Aorta (tissue), 5 donors: ENCODE measurements at places on chromosomes 6 and 20.

DNA sequence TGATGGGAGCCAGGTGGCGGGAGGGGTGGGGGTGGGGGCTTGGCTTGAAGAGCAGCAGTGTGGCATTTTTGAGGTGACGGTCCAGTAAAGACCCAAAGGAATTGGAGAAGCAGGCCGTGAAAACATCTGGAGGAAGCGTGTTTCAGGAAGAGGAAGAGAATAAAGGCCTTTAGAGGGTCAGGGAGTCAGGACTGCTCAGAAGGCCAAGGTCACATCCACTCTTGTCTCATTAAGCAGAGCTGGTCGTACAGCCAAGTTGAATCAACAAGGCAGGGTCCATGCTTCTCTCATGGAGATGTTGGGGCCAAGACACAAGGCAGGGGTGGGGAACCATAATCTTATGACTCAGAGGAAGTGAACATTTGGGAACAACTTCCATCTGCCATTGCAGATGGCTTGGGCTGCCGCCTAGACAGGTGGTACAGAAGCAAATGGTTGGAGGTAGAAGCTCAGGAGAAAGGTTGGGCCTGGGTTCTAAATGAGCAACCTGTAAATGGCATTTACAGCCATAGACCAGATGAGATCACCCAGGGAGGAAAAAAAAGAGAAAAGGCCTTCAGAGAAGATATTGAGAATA is 179.6 kb downstream of the TTLL2 start:
- peak; percentile 15 for DNase-seq

- DNase-seq: no peak
Measured at GRCh38 chr20:1932971-1933370, 37.8 kb downstream of the SIRPA start.

GRCh38 chr20:23129266-23129665 is 43.1 kb upstream of the CD93 start:
- no peak for DNase-seq

GRCh38 chr6:144730088-144730645 is 445.0 kb downstream of the UTRN start:
- no peak for DNase-seq

- DNase-seq: no peak
Measured at GRCh38 chr20:24816431-24816830, 132.6 kb upstream of the CST7 start.

GRCh38 chr6:19754686-19755085 is 82.5 kb upstream of the ID4 start:
- no peak for DNase-seq

DNA sequence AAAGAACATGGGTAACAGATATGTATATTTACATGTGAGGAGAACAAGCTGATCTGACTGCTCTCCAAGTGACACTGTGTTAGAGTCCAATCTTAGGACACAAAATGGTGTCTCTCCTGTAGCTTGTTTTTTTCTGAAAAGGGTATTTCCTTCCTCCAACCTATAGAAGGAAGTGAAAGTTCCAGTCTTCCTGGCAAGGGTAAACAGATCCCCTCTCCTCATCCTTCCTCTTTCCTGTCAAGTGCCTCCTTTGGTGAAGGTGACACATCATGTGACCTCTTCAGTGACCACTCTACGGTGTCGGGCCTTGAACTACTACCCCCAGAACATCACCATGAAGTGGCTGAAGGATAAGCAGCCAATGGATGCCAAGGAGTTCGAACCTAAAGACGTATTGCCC is 5.2 kb downstream of the HFE start:
- no peak for DNase-seq

GRCh38 chr20:2602046-2602735 is 50.2 kb upstream of the NOP56 start:
- no peak for DNase-seq

- DNase-seq: no peak
Measured at GRCh38 chr6:12815884-12816600, 99.5 kb downstream of the PHACTR1 start.

DNA sequence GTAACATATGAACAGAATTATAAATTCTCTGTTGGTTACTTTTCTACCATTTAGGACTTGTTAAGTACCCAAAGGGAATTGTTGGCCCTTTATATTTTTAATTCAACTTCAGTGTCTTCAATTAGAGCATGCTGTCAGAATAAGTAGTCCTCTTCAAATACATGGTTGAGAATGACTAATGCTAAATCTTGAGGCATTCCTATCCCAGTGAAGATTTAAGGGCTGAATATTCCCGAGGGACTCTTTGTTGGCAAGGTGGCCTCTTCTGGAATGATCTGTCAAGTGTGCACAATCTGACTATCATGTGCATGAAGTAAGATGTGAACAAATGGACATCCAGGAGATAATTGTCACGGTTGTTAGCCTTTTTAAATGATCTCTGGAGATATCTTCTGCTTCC is 421.7 kb downstream of the BMP2 start:
- DNase-seq: no peak

- no peak for DNase-seq
Measured at GRCh38 chr6:129100164-129100563, 217.2 kb downstream of the LAMA2 start.

DNA sequence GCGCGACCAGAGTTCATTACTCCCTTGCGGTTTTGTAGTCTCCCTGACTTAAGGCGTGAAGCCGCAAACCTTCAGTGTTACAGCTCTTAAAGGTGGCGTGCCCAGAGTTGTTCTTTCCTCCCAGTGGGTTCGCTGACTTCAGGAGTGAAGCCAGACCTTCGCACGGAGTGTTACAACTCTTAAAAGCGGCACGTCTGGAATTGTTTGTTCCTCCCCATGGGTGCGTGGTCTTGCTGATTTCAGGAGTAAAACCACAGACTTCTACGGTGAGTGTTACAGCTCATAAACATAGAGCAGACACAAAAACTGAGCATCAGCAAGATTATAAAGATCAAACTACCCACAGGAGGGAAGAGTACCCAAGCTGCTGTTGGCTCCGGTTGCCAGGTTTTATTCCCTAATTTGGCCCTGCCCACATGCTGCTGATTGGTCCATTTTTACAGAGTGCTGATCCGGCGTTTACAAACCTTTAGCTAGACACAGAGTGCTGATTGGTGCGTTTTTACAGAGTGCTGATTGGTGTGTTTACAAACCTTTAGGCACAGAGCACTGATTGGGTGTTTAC is 10.4 kb downstream of the TMEM14C start:
- DNase-seq: no peak

- DNase-seq: no peak
Measured at GRCh38 chr6:142728910-142729481, 216.0 kb downstream of the HIVEP2 start.

DNA sequence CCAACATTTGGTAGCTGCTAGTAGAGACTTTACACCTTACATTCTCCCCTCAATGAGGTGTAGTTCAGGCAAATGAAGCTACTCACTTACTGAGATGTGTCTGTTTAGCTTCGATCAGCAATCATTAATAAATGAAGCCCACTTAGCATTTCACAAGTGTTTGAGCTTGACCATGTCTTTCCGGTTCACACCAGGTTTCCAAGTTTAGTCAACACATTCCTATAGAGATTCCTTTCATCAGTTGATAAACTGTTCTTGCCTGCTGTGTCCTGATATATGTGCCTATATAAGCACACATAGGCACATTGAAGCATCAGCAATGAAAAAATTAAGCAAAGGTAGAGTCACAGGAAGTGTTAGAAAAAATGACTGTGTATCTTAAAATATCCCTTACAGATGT is 150.0 kb downstream of the BTBD3 start:
- no peak for DNase-seq

DNA sequence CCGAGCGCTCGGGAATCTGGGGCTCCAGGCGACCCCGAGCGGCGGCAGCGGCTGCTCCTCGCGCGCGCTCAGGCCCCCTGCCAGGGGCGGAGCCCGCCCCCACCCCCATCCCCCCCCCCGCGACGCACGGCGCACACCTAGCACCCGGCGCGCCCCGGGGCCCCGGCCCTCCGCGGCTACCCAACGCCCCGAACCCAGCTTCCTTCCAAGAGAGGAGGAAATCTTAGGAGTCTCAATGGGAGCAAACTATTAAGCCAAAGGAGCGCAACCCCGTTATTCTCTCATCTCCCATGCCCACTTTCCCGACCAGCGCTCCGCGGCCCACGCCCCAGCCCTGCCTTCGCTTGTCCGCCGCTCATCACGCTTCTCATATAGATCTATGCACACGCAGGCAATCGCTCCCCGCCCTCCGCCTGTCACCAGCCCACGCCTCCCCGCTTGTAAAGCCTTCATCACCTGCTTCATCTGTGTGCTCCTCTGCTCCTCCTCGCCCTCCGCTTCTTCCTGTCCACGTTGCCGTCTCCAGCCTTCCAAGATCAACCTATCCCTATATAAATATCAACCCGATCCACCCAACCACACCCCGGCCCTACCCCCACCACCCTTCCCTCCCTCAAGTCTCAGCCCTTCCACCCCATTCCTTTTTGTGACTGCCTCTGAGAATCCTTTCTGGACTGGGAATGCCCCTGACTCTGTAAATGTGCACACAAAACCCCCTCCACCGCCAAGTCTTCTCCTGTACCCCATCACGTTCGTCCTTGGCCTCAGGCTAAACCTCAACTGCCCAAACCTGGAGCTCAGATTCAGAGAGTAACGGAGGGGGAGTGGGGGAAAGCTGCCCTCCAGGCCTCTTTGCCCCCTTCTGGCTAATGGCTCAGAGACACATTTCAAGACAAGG is at the start of gene DLK2:
Gene DLK2, minus strand, starts transcription at position 18 of the 898 bp plus-strand sequence. CDS start 723 bp downstream, outside the sequence.
- DNase-seq: peak; percentile 68
